SK-N-SH (cell line): ENCODE measurements at places on chromosomes 2 and 18. TPM values are rescaled to one million over a fixed set of nuclear protein-coding genes. Genes with fewer than 3 reads are reported as not detected.

LIMS2 gene
- 2.2 and 2.7 TPM in 2 replicates for polyA plus RNA-seq

TMEM18 gene
- 28.9 and 29.3 TPM in 2 replicates for polyA plus RNA-seq

ZSWIM2 gene
- 0.05 and 0.06 TPM in 2 replicates for polyA plus RNA-seq

SLC40A1 gene
- 1.8 and 2.1 TPM in 2 replicates for polyA plus RNA-seq

SLC30A3 gene
- polyA plus RNA-seq = 0.68 and 1.1 TPM in 2 replicates

SPATA3 gene
- polyA plus RNA-seq = not detected in 2 replicates

ZNF521 gene
- 14.1 and 17.8 TPM in 2 replicates for polyA plus RNA-seq

RNF152 gene
- polyA plus RNA-seq = 6.6 and 7.9 TPM in 2 replicates

TBR1 gene
- polyA plus RNA-seq = under 0.01 TPM in 1 of 2 replicates, not detected in the other

ITPRID2 gene
- polyA plus RNA-seq = 41.9 and 53.1 TPM in 2 replicates

POTEI gene
- 0.03 TPM in 1 of 2 replicates, not detected in the other for polyA plus RNA-seq

GRCh38 chr18:30658306-30658705 lies 384.2 kb downstream of the DSC3 start:
- H3K27ac ChIP-seq = no peak overlapping the region
- no peaks in the 10 kb centered on the region for H3K4me1 ChIP-seq
- H3K4me3 ChIP-seq = no peak overlapping the region
- DNase-seq = no peak
- no peaks in the 10 kb centered on the region for H3K27me3 ChIP-seq

GRCh38 chr18:37124516-37124915 lies 295.6 kb downstream of the KIAA1328 start:
- no peaks in the 10 kb centered on the region for H3K4me1 ChIP-seq
- H3K36me3 ChIP-seq = no peaks in the 10 kb centered on the region
- no peak for DNase-seq
- no peak overlapping the region for H3K27ac ChIP-seq
- no peak overlapping the region for H3K4me3 ChIP-seq

DNA sequence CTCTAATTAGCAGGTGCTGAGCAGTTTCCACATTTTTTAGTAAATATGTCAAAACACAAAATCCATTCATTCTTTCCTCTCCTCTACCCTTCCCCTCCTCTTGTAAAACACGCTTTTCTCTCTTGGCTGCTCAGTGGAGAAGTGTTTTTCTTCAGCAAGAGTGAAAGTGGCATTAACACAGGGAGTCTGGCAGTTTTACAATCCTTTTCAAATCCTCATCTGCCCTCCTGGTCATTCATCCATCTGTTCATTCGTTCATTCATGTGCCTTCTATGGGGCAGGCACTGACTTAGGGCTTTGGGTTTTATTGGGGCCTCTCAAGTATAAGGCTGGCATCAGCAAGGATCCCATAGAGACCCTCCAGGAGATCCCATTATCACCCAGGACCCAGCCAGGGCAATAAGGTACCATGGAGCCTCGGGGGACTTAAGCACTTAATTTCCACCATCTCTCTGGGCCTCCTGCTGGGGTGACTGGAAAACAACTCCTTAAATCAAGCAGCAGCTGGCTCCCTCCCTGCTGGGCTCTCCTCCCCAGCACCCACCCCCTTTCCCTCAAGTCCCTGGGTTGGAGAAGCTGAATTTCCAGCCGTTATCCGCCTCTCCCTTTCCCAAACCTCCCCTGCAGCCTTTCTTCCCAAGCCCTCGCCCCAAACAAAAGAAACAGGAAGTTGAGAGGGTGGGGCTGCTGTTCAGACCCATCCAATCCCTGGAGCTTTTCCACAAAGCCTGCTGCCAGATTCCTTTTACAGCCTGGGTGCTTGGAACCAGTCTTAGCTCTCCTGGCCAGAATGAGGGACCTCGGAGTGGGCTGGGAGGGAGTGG lies 32.6 kb downstream of the MARCHF4 start:
- H3K36me3 ChIP-seq = no peaks in the 10 kb centered on the region
- no peaks in the 10 kb centered on the region for H3K27me3 ChIP-seq
- peak; percentile 59 for DNase-seq
- H3K27ac ChIP-seq = peak overlapping the region; percentile 78
- H3K4me1 ChIP-seq = peaks cover 30% of the 10 kb centered on the region

GRCh38 chr2:153005071-153005730 lies 286.8 kb downstream of the ARL6IP6 start:
- no peak overlapping the region for H3K4me3 ChIP-seq
- H3K4me1 ChIP-seq = no peaks in the 10 kb centered on the region
- no peaks in the 10 kb centered on the region for H3K27me3 ChIP-seq
- H3K27ac ChIP-seq = no peak overlapping the region
- no peak for DNase-seq

GRCh38 chr2:128663371-128664050 lies 344.8 kb upstream of the HS6ST1 start:
- H3K4me1 ChIP-seq = no peaks in the 10 kb centered on the region
- no peaks in the 10 kb centered on the region for H3K36me3 ChIP-seq
- H3K27ac ChIP-seq = no peak overlapping the region
- no peak for DNase-seq

GRCh38 chr2:50402654-50402960 lies 629.3 kb downstream of the NRXN1 start:
- H3K4me1 ChIP-seq = no peaks in the 10 kb centered on the region
- H3K4me3 ChIP-seq = no peak overlapping the region
- DNase-seq = no peak
- no peaks in the 10 kb centered on the region for H3K27me3 ChIP-seq
- H3K27ac ChIP-seq = no peak overlapping the region

DNA sequence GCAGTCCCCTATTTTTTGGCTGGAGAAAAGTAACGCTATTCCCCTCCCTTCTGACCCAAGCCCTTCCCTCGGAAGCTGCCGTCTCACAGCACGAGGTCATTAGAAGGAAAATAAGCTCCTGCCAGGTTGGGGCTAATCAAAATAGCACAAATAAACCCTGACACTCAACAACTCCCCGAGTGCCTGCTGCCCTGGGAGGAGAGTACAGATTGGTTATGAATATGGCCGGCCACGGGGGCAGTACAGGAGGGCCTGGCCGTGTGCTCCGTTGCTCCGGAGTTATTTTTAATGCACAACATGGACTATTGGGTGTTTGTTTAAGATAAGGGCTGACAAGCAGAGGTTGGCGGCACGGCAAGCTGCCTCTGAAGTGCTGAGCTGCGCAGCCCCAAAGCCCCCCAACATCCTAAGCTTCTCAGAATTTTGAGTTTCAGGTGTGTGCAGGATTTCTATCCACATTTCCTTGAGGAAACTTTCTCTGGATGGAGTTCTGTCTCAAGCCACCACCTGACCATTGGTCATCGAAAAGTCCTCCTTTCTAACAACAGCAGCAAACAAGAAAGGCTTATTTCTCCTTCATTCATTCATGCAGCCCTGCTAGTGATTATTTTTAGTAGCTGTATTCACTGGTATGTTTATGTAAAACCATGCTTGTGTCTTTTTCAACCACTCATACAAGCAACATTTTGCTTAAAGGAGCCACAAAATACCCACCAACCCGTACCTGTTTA lies 58.7 kb downstream of the PAX3 start:
- no peaks in the 10 kb centered on the region for H3K4me1 ChIP-seq
- DNase-seq = no peak
- H3K4me3 ChIP-seq = no peak overlapping the region

GRCh38 chr2:150063931-150064548 lies 423.4 kb downstream of the RND3 start:
- DNase-seq = peak; percentile 14
- no peak overlapping the region for H3K4me3 ChIP-seq
- H3K27ac ChIP-seq = peak overlapping the region; percentile 20; the same call in 1 of the 2 replicates

- no peak overlapping the region for H3K4me3 ChIP-seq
- no peaks in the 10 kb centered on the region for H3K36me3 ChIP-seq
- H3K4me1 ChIP-seq = no peaks in the 10 kb centered on the region
- H3K27ac ChIP-seq = no peak overlapping the region
Measured at GRCh38 chr18:47484068-47484467, 232.6 kb upstream of the SKOR2 start.

DNA sequence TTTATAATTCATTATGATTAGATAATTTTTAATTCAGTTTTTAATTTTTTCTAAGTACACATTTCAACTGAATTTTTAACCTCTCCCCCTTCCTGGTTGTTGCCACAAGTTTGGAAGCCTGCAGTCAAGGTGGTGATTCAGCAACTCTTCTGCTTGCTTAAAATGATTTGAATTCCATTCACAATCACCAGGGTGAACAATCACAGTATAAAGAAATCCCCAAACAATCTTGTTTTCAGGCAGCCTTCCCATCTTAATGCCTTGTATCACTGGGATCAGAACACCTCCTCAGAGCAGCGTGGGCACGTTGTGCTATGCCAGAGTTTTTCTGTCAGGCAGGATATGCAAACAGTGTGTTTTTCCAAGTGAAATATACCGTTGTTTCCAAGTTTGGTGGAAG lies 46.7 kb upstream of the BARD1 start:
- H3K27me3 ChIP-seq = no peaks in the 10 kb centered on the region
- DNase-seq = no peak
- H3K4me1 ChIP-seq = no peaks in the 10 kb centered on the region
- H3K4me3 ChIP-seq = no peak overlapping the region
- H3K36me3 ChIP-seq = no peaks in the 10 kb centered on the region

DNA sequence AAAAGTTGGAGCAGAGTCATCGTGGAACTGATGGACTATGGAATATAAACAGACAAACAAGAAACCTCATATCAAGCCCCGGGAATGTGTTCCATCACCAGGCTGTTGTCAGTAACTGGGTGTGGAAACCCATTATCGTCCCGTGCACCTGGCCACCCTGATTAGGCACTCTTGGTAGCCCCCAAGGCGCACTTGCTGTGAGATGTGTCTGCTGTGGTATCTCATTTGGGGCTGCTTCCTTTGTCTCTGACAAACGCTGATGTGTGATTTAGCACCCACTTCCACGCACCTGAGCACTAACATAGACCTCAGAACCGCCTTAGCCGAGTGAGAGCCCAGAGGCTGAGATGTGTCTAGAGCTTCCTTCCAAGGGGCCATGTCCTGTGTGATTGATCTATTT lies 96.3 kb downstream of the PRPF40A start:
- no peak overlapping the region for H3K4me3 ChIP-seq
- H3K27ac ChIP-seq = no peak overlapping the region
- no peaks in the 10 kb centered on the region for H3K4me1 ChIP-seq
- H3K27me3 ChIP-seq = no peaks in the 10 kb centered on the region
- no peak for DNase-seq

- H3K36me3 ChIP-seq = no peaks in the 10 kb centered on the region
- H3K27ac ChIP-seq = no peak overlapping the region
- no peak overlapping the region for H3K4me3 ChIP-seq
- H3K4me1 ChIP-seq = no peaks in the 10 kb centered on the region
- DNase-seq = no peak
- no peaks in the 10 kb centered on the region for H3K27me3 ChIP-seq
Measured at GRCh38 chr2:71891719-71892422, 255.8 kb downstream of the CYP26B1 start.

- no peak overlapping the region for H3K4me3 ChIP-seq
- no peaks in the 10 kb centered on the region for H3K4me1 ChIP-seq
- no peak overlapping the region for H3K27ac ChIP-seq
- no peak for DNase-seq
Measured at GRCh38 chr18:9321017-9321452, 13.5 kb upstream of the TWSG1 start.

DNA sequence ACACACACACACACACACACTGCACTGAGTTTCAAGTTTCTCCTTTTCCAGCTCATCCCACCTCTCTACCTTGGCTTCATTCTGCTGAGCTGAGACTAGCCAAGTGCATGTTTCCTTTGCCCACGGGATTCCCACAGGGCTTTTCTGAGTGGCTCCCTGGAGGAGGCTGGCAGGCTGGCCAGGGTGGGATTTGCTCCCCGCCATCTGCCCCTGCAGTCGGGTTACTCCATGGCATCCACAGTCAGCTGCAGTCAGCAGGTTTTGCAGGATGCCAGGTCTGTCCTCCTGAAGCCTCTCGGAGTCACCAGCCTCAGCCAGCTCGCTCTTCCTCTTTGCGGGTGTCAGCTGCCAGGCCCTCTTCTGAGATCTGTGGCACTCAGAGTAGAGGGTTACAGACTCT lies 783.7 kb upstream of the SOX11 start:
- no peak overlapping the region for H3K27ac ChIP-seq
- no peaks in the 10 kb centered on the region; the same call in 1 of the 2 replicates for H3K4me1 ChIP-seq
- no peaks in the 10 kb centered on the region for H3K27me3 ChIP-seq
- DNase-seq = no peak
- H3K36me3 ChIP-seq = no peaks in the 10 kb centered on the region

GRCh38 chr18:46213295-46213694 lies 109.1 kb downstream of the HAUS1 start:
- peaks cover 11% of the 10 kb centered on the region; the same call in 1 of the 2 replicates for H3K4me1 ChIP-seq
- no peak overlapping the region for H3K27ac ChIP-seq
- H3K27me3 ChIP-seq = no peaks in the 10 kb centered on the region
- DNase-seq = peak; percentile 17
- peaks cover 4% of the 10 kb centered on the region for H3K36me3 ChIP-seq

GRCh38 chr2:209472112-209472832 lies 48.4 kb downstream of the MAP2 start:
- H3K4me1 ChIP-seq = peaks cover 7% of the 10 kb centered on the region
- H3K27ac ChIP-seq = peak overlapping the region; percentile 66
- no peaks in the 10 kb centered on the region for H3K27me3 ChIP-seq
- DNase-seq = no peak
- H3K36me3 ChIP-seq = no peaks in the 10 kb centered on the region

GRCh38 chr2:168149986-168150385 lies 97.4 kb downstream of the STK39 start:
- peaks cover 25% of the 10 kb centered on the region for H3K4me1 ChIP-seq
- no peak for DNase-seq
- no peaks in the 10 kb centered on the region for H3K27me3 ChIP-seq
- no peak overlapping the region for H3K4me3 ChIP-seq
- no peak overlapping the region for H3K27ac ChIP-seq
- 0 out of 2 replicates have a peak, but pooled peaks cover 2% of the 10 kb centered on the region for H3K36me3 ChIP-seq

- no peaks in the 10 kb centered on the region for H3K4me1 ChIP-seq
- no peak overlapping the region for H3K4me3 ChIP-seq
- DNase-seq = no peak
Measured at GRCh38 chr18:25467226-25467987, 115.4 kb upstream of the ZNF521 start.

DNA sequence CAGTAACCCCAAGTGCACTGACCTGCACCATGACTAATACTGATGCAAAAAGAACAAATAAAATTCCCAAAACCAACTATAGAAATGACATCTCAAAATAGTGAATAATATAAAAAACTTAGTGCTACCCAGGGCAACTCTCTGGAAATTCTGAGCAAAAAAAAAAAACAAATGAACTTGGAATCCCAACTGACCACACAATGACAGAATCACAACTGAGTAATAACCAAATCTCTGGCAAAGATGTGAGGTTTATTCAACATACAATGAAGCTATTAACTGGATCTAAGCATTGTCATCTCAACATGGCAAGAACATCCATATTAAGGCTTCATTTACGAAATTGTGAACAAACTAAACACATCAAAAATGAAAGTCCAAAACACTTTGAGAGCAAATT lies 22.7 kb downstream of the EXOC6B start:
- no peaks in the 10 kb centered on the region for H3K27me3 ChIP-seq
- H3K4me3 ChIP-seq = no peak overlapping the region
- no peak overlapping the region for H3K27ac ChIP-seq
- H3K4me1 ChIP-seq = no peaks in the 10 kb centered on the region

- H3K27ac ChIP-seq = no peak overlapping the region
- H3K4me3 ChIP-seq = no peak overlapping the region
- no peaks in the 10 kb centered on the region for H3K4me1 ChIP-seq
- H3K36me3 ChIP-seq = no peaks in the 10 kb centered on the region
- H3K27me3 ChIP-seq = no peaks in the 10 kb centered on the region
Measured at GRCh38 chr2:127577503-127577902, 42.0 kb downstream of the MYO7B start.
